ENCODE measurements at places on chromosomes 16 and 17.

DNA sequence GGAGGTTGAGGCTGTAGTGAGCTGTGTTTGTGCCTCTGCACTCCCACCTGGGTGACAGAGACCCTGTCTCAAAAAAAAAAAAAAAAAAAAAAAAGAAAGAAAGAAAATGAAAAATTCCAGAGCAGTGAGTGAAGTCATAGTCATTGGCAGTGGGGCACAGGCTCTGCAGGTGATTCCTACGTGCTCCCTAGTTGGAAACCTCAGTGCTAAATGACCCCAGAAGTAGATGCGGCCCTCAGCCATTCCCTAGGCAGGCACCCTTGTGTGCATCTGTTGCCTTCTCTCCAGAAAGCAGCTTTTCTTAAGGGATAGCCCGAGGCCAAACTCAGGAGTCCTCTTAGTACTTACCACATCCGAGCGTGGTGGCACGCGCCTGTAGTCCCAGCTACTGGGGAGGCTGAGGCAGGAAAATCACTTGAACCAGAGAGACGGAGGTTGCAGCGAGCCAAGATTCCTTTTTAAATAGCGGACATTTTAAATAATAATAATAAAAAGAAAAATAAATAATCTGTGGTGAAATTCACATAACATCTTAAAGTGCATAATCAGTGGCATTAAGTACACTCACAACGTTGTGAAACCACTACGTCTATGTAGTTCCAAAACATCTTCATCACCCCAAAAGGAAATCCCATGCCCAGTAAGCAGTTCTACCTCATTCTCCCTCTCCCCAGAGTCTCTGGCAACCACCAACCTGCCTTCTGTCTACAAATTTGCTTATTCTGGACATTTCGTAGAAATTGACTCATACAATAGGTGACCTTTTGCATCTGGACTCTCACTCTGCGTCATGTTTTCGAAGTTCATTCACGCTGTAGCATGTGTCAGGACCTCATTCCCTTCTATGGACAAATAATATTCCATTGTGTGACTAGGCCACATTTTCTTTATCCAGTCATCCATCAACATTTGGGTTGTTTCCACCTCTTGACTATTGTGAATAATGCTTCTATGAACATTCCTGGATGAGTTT is 12.5 kb upstream of the SPHK1 start:
- DNase-seq, result no peak

- no peak for DNase-seq
These were observed 15.6 kb upstream of the PMFBP1 start for GRCh38 chr16:72187551-72187950.

GRCh38 chr17:13477180-13477611 is 124.5 kb downstream of the HS3ST3A1 start:
- DNase-seq, result no peak

DNA sequence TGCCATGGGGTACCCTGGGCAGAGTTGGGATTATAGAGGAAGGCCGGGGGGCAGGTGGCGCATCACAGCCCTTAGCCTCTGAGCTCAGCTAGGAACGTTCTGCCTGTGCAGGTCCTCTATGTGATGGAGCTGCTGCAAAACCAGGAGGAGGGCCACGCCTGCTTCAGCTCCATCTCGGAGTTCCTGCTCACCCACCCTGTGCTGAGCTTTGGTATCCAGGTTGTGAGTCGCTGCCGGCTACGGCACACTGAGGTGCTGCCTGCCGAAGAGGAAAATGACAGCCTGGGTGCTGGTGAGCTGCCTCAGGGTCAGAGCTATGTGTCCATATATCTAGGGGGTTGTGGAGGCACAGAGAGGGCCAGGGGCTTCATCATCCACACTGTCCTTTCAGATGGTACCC is 5.8 kb upstream of the NRN1L start:
- DNase-seq, result no peak

GRCh38 chr16:67087803-67088202 is 21.9 kb upstream of the PHAF1 start:
- DNase-seq, result no peak

- DNase-seq, result no peak
These were observed 20.1 kb downstream of the UNC119 start for GRCh38 chr17:28532050-28532960.

GRCh38 chr17:77400445-77400870 is 259.7 kb downstream of the SEC14L1 start:
- DNase-seq, result peak; percentile 90

DNA sequence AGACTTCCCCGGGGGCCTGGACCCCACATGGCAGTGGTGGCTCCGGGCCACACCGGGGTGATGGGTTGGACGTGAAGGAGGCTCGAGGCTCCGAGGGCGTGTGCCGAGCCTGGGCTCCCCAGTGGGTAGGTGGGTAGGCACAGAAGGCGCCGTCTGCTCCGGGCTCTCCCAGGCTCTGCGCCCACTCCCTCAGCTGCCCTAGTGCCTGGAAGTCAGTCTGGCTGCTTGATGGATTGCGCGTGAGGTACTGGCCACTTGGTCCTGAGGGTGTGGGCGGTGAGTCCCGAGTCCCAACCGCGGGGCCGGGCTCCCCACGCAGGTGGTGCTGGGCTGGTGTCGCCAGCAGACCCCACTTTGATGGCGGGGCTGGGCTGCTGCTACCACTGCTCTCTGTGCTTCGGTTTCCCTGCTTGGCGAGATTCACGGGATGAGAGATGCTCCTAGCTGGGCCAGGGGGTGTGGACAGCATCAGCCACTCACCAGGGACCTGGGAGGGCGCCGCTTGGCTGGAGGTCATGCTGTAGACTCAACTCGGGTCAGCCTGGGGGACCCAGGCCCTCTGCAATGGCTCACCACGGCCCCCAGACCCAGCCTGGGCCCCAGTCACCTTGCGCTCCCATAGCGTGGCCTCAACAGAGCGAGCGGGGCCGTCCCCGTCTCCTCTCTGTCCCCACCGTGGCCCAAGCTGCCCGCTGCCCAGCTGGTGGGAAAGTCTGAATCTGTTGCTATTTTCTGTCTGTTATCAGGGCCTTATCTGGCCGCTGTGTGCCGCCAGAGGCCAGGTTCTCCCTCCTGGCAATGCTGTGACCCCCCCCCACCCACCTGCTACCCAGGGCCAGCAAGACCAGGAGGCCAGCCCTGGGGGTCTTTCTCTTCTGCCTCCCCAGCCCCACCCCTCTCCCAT is 26.1 kb downstream of the ZFPM1 start:
- DNase-seq, result no peak

- DNase-seq, result no peak
These were observed 45.8 kb upstream of the GAS7 start for GRCh38 chr17:10243883-10244844.

GRCh38 chr17:70338946-70339354 is 169.6 kb downstream of the KCNJ2 start:
- no peak for DNase-seq

DNA sequence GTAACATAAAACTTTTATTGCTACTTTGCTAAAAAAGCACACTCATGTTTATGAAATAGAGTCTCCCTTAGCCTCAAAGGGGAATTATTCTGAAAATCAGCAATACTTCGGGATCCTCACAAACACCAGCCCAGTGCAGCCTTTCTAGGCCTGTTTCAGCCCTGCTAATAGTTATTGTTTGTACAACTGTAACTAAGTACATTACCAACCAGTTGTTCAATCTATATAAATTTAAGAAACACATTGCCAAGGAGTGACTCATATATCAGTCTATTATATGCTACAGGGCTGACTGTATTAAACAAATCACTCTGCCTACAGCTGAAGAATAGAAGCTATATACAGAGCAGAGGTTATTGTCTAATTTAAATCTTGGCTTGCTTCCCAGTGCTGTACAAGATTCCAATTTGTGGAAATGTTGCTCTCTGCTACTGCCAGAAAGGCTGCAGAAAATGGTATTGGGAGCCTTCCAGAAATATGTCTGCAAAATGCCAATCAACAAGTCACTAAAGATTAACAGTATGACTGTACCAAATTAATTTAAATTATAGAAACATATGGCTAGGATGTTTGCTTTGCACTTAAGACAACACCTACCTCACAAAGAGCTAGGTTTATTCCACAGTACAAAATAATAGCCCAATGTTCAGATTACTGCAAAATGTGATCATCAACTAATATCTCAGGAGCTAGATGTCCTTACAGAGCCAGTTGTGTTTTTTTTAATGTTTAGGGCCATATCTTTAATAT is 49.7 kb downstream of the TOX3 start:
- no peak for DNase-seq

- DNase-seq, result no peak
These were observed 16.8 kb upstream of the ASGR2 start for GRCh38 chr17:7131423-7131791.

GRCh38 chr16:77660311-77660710 is 62.0 kb upstream of the NUDT7 start:
- DNase-seq, result peak; percentile 17

DNA sequence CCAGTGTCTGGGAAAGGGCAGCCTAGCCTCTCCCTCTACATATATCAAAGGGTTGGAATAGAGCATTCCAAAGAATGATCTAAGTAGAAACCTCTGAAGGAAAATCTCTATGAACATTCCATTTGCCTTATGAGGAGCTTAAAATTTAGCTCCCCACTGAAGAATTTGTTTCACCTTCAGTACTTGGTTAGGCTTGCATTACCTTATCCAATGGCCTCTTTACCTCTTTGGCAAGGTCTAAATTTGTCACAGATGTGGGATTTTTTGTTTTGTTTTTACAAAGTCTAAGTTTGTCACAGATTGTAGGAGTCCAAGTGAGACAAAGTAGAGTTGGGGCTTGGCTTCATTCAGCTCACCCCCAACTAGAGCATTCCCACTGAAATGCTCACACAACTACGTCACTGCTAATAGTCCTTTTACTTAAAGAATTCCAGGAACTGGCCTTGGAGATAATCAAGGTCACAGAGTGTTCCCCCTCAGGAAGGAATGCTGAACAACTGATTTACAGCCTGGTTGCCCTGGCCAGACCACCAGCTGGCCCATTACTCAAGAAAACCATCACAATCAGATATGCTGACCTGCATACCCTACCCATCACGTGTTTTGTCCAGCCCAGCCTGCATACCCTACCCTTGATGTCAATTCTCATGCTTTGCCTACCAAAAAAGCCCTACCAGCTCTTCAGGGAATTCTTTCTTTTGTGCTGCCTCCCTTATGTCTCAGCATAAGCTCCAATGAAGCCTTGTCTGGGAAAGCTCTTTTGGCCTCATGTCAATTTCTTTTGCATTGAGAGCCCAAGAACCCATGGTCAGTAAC is 26.5 kb upstream of the PPM1D start:
- no peak for DNase-seq

DNA sequence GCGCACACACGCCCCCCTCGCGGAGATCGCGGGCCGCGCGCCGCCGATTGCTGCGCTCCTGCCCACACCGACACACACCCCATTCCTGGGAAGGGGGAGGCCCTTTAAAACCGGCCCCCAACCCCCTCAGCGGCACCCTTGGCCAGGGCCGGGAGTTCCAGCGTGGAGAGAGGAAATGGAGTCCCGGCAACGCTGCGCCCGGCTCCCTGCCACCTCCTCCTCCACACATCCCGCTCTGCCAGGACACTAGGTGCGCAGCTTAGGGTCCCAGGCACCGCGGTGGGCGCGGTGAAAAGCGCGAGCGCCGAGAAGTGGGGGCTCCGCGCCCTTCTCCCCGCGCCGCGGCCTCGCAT is 397 bp downstream of the CDC42EP4 start:
- DNase-seq, result no peak

GRCh38 chr16:14502256-14502875 is 127.7 kb downstream of the PARN start:
- DNase-seq, result no peak

DNA sequence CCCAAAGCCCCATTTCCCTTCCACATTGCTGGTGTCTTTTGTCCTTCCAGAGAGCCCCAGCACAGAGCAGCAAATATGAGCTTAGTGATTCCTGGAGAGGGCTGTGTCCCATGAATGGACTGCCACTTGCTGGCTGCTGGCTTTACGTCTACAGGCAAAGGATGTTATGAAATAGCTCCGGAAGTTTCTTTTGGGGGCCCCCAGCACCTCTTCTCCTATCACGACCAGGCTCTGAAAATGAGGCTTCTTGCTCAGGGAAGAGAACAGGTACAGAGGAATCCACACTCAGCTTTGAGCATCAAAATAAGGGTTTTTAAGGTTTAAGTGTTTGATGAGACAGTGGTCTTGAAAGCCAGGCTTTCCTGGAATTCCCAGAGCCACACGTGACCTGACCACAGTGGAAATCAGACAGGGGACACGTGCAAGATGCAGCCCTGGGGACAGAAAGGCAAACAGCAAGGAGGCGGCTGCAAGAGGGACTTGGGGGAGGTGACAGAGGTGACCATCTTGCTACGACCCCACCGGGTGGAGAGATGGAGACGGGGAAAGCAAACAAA is 58.1 kb downstream of the ZDHHC7 start:
- no peak for DNase-seq

DNA sequence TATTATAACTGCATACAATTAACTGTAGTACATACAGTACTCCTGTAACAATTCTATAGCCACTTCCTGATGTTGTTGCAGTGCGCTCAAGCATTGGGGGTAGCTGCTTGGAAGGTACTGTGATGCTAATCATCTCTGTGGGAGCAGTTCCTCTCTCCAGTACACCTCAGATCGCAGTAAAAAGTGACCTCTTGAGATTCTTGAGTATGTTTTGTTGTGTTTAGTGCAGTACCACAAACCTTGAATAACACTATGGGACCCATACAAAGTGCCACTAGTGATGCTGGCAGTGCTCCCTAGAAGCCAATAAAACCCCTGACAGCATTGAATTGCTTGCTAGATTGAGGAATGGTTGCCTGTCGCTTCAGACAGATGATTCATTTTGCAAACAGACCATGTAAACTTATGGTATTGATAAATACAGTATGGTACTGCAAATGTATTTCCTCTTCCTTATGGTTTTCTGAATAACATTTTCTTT is 193.0 kb downstream of the SPECC1 start:
- DNase-seq, result no peak

DNA sequence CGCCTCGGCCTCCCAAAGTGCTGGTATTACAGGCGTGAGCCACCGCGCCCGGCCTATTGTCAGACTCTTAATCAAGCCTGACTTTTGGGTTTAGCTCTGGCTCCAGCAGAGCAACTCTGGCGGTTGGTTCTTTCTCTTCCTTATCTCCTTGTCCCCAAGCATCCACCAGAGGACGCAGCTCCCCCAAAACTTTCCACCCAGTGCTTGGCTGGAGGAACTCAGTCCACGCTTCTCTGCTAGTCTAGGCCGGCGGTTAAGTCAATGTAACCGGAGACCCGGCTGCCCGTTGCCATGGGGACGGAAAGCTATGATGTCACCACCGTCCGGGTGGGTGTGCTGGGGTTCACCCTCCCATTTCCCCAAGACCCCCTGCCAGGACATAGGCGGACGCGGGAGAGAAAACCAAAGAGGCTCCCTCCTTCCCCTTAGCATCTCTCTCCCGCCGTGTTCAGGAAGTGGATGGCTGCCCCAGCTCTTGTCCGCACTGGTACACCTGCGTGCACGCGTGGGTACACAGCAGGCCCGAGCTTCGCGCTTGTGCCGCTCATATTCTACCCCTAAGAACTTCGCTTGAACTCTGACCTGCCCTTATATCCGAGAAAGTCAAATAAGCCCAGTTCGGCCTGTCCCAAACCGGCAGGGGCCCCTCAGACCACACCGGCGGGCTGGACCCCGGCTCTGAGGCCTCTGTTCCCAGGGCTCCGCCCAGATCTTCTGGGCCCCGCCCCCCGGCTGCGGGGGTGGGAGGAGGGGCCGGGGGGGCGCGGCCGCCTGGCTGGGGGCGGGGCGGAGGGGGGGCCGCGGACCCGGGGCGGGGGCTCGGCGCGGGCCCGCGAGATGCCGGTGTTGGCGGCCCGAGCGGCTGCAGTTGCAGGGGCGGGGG is at the start of gene RND2:
TSS of gene RND2 (plus strand) at position 825 of the 883 bp plus-strand sequence. CDS start 117 bp downstream, outside the sequence.
- peak; percentile 76 for DNase-seq
